CD8-positive, alpha-beta T cell (primary cell): ENCODE measurements at places on chromosomes 1 and 21. TPM values are rescaled to one million over a fixed set of nuclear protein-coding genes. Genes with fewer than 3 reads are reported as not detected.
A peak's percentile ranks its signal among the peaks of the same experiment; 100 is the strongest.

DNA sequence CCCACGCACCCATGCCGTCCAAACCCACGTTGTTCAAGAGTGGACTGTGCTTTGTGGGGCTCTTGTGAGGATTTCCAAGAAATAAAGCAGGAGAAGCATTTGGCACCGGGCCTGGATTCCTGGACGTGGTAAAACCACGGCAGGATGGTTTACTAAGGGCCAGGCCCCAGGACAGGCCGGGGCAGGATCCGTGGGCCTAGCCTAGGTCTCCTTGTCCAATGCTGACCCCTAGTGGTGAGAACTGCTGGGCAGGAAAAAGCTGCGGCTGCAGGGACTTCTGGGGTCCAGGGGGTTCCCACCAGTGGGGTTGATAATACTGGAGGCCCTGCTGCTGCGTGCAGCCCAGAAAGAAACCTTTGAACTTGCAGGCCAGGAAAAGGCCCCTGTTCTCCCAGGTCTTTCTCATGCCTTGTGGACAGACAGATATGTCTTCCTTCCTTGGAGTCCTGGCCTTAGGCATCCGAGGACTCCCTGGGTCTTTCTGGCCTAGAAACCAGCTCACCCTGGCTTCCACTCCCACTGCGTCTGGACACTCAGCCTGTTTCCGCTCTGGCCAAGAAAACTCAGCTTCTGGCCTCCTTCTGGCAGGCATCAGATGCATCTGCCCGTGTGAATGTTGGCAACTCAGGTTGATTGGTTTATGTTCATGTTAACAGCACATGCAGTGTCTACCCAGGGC lies 106.9 kb upstream of the TMEM51 start:
- DNase-seq = peak; percentile 42

- DNase-seq = no peak
These were observed 481 bp downstream of the CCDC163 start for GRCh38 chr1:45499415-45499769.

DNA sequence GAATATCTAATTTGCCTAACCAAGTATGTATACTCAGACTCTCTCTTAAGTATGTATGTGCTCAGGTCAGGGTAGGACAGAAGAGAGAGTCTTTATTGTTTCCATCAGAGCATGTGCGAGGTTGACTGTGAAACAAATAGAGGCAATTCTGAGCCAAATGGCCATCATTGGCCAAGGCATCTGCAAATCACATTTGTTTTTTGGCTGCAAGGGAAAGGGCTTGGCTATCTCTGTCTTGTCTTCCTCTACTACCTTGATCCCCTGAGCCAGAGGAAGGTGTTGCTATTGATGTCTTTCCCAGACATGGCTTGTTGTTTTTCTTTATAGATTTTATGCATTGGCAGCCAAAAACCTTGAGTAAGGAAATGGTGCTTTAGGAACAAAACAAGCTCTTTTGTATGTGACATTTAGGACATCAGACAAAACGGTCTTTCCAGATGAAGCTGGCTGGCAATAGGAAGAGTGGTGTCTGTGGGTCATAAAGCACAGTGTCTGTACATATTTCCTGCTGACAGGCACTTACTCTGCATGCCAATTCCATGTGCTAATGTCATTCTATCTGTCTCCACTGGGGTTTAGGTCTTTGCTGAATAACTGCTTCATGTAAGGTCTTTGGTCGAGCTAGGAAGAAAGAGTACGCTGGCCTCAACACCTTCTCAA lies 163.3 kb downstream of the BRINP2 start:
- DNase-seq = no peak

DNA sequence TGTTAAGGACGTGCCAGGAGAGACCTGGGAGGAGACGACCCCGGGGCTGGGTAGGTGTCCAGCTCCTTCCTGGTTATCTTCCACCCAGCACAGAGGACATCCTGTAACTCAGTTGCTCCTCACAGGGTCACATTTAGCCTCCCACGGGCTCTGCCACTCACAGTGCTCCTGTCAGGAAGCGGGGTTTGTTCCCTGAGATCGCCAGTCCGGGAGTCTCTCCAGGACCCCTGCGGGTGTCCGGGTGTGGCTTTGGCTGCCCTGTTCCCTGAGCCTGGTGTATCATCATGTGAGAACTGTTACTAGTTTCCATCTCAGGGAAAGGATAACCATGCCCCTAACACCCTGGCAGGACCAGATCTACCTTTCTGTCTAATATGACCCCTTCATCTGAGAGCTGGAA lies 158.2 kb upstream of the RUNX1 start:
- DNase-seq = no peak

DNA sequence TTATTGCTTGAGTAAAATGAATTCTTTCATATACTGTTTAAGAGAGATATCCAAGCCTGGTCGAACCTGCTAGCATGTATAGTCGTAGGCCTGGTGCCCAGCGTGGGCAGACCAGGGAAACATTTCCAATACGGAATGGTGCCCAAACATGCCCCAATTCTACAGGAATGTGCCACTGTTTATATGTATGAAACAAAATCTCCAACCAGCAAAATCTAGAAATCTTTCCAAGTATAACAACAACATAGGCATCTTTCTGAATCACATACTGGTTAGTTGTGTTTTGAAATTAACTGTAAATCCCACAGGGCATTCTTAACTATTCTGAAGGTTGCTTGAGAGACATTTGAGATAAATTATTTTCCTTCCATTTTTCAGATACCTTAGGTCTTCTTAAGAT lies 17.0 kb upstream of the ABCD3 start:
- DNase-seq = no peak

- no peak for DNase-seq
These were observed 70.2 kb downstream of the KIF14 start for GRCh38 chr1:200550367-200550766.

DNA sequence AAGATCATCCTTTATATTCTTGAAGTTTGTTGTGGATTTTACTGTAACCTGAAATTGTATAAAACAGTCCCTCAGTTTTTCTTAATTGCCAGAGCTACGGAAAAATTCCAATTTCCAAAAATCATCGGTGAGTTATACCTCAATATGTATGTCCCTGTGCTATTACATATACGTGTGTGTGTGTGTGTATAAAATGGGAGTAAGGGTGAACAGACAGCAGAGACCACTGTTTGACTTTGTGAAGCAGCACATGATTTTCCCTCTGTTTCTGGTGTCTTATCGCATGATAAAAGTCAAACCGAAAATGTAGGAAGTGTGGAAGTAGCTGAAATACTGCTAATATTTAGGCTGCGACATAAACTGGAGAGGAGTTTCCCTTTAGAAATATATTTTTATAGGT lies 1.2 kb downstream of the OR2T1 start:
- no peak for DNase-seq

- DNase-seq = no peak
These were observed 2.1 kb downstream of the MYBPH start for GRCh38 chr1:203173566-203173965.

GRCh38 chr1:111852261-111852721 lies 96.6 kb downstream of the DDX20 start:
- DNase-seq = no peak

DNA sequence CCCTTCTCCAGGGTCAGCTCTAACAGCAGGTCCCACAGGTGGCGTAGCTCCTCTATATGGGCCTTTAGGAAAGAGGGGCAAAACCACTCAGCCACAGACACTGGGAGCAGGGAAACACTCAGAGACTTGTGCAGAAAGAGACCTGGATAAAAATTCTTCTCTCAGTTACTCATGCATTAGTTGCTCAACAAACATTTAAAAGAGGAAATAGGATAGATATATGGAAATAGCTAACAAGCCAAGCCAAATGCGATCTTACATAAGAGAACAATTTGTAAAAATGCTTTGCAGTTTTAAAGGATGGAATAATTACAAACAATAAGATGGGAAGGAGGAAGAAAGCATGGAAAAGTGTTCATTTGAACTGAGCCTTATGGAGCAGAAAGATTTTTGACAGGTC lies 4.9 kb downstream of the SPTA1 start:
- no peak for DNase-seq

- DNase-seq = no peak
These were observed 38.6 kb downstream of the ABL2 start for GRCh38 chr1:179190861-179191260.

- DNase-seq = no peak
These were observed 134.2 kb downstream of the GDAP2 start for GRCh38 chr1:117795190-117795589.

- peak; percentile 75 for DNase-seq
These were observed 25.7 kb upstream of the NLRP3 start for GRCh38 chr1:247390116-247390791.

DNA sequence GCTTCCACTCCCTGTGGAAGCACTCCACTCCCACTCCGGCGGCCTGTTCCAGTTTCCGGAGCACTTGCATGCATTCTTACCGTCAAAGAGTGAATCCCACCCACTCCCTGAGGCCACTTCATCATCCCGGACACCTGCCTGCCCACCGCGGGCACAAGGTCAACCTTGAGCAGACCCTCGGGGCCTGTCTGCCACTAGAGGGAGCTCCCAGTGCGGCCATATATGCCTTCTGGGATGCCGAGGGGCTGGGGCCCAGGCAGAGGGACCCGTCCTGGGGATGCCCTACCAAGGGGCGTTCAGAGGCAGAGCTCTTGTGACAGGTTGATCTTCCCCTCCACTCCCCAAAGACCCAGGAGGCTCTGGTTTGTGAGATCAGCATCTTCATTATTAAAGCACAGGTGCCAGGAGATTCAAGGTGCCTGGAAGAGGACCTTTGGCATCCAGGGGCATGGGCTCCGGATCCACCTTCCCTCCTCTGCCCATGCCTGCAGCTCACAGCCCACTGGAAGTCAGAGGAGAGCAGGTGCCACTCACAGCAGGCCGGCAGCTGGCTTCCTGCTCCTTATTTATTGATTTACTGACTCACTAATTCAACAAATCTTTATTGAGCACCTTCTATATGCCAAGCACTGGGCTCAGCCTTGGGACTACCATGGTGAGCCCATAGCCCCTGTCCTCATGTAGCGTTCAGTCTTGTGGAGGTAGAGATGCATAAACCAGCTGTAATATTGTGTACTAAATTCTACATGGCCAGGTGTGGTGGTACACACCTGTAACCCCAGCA lies 47.3 kb downstream of the UBIAD1 start:
- peak; percentile 52 for DNase-seq

- no peak for DNase-seq
These were observed 25.6 kb upstream of the CCDC181 start for GRCh38 chr1:169452921-169453320.

GRCh38 chr1:11474826-11475225 lies 4.1 kb upstream of the DISP3 start:
- DNase-seq = no peak

The PLEKHO1 gene
- total RNA-seq = 82.5 TPM

The BNIPL gene
- total RNA-seq = 0.47 TPM

The AMPD1 gene
- total RNA-seq = not detected

The PIGM gene
- total RNA-seq = 1.6 TPM

The CFAP141 gene
- not detected for total RNA-seq
